ENCODE measurements at places on chromosomes 3 and 15.

DNA sequence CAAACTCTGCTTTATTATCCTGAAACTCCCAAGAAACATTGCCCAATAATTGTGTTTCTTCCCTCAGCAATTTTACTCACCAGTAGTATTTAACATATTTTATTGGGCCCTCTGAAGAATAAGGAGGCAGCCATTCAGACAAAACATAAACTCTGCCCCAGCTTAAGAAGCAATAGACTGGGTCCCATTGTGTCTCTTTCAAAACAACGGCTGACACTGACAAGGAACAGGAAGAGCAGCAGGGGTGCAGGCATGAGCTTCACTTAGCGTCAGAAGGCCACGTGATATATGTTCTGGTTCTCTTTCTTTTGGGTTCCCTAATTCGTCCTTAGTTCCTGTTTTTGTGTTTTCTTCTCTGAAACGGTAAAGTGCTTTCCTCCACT lies 242.3 kb downstream of the FHIT start:
- no peak for DNase-seq

- no peak for DNase-seq
Observed at GRCh38 chr3:192904632-192905289, 12.9 kb downstream of the MB21D2 start.

DNA sequence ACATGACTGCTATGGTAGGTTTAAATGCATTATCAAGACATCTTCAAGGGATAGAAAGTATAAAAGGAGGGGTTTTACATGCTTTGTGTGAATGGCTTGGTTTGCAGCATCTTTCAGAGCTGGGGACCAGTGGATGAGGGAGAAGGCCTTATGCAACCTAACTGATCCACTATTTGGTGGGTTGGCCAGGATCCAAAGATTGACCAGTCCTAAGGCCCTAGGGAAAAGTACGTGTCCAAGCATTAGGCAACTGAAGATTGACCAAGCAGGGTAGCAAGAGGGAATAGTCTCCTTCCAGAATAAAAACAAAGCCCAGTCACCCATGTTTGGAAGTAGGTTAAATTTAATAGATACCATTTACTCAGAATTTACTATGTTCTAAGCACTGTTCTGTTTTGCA lies 509.3 kb downstream of the EPHB1 start:
- no peak for DNase-seq

DNA sequence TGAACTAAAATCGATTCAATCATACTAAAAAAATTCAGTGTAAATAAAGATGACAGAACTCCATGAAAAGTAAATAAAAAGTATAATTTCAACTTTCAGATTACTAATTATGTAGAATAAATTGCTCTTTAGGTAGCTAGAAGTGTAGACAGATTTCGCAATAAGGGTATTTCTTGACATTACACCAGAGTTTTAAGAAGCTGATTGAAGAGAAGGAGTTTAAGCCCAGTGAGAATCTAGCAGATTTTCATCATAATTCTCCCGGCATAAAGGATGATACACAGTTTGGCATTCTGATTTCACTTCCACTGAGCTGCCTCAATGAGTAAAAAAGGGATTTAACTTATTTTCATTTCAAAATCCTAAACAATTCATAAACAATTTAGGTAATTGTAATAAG lies 259.2 kb downstream of the NEK10 start:
- no peak for DNase-seq
